ENCODE measurements at places on chromosomes 7 and 10.

- DNase-seq: no peak
These were observed 319.1 kb upstream of the PHYHIPL start for GRCh38 chr10:58857251-58857805.

DNA sequence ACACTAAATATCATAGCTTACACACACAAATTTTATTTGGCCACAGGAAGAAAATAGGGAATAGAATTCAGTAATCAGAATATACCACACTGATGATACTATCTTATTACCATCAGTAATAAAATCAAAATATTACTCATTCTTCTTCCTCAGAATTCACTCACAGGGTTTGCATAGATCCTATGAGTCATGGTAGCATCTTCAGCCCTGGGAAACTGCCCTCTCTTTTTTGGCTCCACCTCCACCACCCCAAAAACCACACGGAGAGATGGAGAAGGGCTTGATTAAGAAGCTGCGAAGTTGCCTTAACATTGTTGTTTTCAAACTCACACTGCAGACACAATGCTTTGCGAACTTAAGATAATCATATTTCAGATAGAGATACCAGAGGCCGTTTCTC is 154.1 kb upstream of the AHR start:
- no peak for DNase-seq

GRCh38 chr7:151292850-151293249 is 44.4 kb upstream of the SMARCD3 start:
- DNase-seq: no peak

DNA sequence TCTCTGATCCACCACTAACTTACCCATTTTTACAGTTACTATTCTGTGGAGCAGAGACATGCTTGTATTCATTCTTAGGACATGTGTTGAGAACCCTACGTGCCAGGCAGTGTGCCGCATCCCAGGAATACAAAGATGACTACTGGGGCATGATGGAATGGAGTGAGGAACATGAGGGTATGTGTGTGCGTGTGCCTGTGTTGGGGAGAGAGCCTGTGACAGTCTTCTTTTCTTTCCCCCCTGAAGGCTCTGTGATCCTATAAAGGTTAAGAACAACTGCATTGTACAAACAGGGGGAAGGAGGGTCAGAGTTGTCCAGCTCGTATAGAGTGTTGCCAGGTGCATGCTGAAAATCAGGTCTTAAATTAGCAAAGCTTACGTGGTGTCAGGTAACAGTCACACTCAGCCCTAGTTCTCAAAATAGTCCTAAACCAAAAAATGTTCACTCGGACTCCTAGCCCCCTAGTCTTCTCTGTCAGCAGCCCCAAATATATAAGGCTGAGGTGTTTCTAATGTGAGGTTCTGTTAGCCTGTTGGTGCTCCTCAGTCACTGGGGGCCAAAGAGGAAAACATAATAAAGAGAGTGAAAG is 161.9 kb downstream of the CELF2 start:
- DNase-seq: no peak

DNA sequence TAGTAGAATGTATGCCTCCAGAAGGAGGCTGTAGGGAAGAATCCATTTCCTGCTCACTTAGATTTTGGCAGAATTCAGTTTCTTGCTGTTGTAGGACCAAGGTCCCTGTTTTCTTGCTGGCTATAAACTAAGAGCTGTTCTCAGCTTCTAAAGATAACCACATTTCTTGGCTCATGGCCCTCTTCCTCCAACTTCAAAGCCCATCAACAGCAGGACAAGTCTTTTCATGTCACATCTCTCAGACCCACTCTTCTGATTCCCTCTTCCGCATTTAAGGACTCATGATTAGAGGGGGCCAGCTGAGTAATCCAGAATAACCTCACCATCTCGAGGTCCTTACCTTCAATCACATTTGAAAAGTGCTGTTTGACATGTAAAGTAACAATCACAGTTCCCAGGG is 8.2 kb upstream of the LSM8 start:
- no peak for DNase-seq

GRCh38 chr10:95467162-95467599 is 94.0 kb downstream of the SORBS1 start:
- DNase-seq: no peak

- no peak for DNase-seq
These were observed 332.7 kb upstream of the PFKP start for GRCh38 chr10:2734603-2735002.

DNA sequence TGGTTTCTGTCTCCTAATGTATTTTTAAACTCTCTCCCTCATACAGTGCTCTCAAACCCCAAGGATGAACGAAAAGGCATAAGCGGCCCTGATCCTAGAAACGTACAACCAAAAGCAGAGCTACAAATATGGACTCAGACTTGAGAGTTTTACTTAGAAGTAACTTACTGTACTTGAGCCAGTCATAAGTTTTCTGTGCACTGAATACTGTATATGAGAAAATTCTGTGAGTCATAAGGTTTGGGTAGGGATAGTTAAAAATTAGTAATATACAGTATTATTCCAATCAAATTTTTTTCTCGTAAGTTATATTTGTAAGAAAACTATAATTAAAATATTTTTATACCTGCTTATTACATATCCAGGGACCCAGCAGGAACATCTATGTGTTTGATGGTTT is 5.9 kb upstream of the ASL start:
- no peak for DNase-seq

- no peak for DNase-seq
These were observed 103.1 kb downstream of the HIPK2 start for GRCh38 chr7:139674752-139675126.

DNA sequence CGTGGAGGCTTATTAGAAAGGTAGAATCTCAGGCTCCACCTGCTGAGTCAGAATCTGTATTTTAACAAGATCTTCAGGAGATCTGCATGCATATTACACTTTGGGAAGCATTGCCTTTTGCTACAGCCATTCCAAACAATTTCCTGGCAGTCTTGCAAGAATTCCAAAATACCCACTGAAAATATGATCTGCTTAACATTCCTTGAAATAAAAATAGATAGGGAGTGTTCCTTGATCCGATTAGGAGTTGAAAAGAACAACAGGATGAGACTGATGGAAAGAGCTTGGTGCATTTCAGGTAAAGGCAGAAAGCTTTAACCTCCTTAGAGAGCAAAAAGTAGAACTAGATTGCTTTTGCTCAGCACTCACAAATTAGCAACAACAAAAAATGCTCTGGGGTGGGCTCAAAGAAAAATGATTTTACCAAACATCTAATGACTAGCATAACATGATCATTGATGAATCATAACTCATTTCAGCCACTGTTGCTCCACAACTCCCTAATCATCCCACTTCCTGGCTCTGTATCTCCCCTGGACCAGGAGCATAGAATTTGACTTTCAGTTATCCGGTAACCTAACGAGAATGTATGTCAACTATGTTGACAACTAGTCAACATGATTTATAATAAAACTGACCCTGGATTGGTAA is 115.2 kb downstream of the RNLS start:
- no peak for DNase-seq

DNA sequence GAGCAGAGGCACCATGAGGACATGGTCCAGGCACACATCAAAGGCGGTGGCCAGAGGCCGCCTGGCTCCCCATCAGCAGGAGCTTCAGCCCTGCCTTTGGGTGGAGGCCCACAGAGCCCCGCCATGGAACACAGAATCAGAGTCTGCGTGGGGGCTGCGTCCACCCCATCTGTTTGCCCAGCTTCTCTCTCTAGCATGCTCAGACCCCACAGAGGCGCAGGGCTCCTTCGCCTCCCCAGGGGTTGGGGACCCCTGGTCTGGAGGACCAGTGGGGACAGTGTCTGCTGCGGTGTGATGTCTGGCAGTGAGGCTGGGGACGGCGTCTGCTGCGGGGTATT is 321.9 kb downstream of the PTPRN2 start:
- no peak for DNase-seq

DNA sequence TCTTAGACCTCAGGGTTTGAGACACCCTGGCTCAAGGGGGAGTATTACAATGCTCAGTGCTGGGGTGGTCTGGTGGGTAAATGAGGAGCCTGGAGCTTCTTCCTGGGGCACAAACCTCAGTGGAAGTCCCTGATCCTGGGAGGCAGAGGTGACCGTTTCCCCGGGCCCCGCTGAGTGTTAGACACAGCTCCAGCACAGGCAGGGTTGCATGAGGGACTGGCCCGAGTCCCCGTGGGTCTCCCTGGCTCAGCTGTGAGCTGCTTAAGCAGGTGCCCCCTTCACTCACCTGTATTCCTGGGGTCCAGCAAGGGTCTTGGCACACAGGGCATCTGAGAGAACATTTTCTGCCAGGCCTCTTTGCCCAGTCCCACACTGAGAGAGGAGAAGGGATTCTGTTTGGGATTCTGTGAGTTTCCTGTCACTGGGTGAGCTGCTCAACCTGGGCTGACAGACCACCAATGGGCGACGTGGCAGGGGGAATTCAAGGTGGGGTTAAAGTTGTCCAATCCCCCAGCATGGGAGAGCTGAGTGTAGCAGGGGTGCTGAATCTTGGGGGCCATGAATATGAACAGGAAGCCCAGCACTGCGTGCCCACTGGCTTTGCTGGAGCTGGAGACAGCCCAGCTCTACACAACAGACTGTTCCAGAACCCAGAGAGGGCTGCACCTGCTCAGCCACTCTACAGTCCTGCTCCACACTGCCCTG is 29.9 kb downstream of the DDIT4 start:
- DNase-seq: no peak
